ENCODE measurements at places on chromosomes 7 and 10.

GRCh38 chr10:75827587-75828021, 396.2 kb downstream of the LRMDA start:
- no peak for DNase-seq

DNA sequence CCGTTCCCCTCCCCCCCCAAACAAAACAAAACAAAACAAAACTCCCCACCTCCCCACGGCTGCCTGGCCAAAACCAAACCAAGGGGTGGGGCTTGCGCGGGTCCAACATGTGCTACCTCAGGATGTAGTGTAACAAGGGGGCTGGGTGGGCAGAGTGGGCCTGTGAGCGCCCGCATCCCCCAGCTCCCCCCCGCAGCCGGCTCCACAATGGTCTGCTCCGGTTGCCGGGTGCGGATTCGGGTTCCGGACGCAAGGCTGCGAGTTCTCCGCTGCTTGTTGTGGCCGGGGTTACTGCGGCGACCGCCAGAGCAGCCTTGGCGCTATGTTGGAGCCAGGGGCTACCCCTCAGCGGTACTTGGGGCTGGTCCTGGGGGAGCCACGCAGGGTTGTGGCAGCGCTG, 4.9 kb downstream of the C10orf143 start:
- no peak for DNase-seq

DNA sequence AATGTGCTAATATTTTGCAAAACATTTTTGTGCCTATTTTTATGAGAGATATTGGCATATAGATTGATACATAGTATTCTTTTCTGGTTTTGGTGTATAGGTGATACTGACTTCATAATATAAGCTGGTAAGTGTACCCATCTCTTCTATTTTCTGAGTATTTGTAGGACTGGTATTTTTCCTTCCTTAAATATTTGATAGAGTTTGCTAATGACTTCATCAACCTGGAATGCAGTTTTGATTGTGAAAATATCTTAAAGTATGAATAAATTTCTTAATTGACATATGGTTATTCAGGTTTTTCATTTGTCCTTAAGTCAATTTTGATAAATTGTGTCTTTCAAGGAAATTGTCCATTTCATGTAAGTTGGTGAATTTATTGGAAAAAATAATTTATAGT, 6.1 kb upstream of the SCRN1 start:
- DNase-seq: no peak

DNA sequence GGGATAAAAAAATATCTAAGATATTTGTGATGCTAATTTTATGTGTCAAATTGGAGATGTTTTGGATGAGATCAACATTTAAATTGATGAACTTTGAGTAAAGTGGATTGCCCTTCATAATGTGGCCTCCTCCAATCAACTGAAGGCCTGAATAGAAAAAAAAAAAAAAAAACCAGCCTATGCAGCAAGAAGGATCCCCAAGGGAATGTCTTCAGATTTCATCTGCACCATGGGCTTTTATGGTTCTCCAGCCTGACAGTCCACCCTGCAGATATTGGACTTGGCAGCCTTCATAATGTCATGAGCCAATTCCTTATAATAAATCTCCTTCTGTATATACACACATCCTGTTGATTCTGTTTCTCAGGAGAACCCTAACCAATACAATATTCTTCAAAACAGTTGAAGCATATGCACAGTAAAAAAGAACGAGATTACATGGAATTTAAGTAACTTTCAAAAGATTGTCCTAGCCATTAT, 316.9 kb upstream of the PLXDC2 start:
- no peak for DNase-seq

GRCh38 chr7:954330-955238, at the start of gene ADAP1:
Gene ADAP1, minus strand, starts transcription at chr7:954680. Its CDS starts 203 bp downstream, at chr7:954477.
- DNase-seq: peak; percentile 49

DNA sequence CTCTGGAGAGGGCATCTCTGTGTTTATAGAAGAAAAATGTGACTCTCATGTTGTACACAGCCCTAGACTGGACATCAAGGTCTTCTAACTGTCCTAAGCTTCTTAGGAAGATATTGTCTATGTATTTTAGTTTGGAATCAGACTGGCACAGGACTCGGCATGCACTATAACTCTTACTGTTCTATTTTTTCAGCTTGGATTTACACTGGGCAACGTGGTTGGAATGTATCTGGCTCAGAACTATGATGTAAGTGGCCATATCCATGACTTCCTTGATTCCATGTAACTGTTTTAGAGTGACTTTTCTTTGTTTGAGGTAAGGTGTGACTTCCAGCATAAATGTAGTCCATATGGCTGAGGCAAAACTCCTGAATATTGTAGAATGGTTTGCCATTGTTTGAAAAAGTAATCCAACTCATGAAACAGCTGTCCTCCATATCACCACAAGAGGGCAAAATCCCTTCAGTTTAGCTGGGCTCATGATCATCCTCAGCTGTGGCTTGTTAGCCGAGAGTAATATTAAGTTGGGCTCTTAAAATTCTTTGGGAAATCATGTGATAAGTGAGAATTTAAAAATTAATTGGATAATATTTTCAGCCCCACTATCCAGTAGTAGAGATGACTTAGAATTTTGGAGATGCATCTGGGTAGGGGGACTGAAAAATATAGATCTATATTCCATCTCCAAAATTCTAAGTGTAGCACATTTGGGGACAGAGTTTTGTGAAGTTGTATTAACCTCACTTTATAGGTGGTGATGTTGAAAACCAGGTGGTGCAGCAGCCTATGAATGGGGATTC, 10.4 kb downstream of the STMP1 start:
- DNase-seq: peak; percentile 43
